ENCODE measurements at places on chromosomes 12 and 14.

DNA sequence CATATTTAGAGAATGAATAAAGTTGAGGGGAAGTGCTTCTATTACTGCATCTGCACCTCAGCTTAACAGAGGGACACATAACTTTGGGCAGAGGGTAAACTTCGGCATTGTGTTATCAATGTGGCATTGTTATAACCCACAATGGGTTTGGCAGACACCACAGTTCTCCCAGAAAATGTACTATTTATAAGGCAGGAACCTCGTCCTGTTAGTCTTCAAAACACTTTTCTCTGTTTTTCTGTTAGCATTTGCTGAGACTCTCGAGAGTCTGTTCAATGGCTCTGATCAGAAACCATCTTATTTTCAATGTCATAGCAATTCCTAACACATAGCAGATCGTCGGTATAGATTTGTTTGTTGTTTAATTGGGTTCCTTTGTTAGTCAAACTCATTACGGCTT lies 13.9 kb downstream of the PPP1R36 start:
- no peak for DNase-seq

DNA sequence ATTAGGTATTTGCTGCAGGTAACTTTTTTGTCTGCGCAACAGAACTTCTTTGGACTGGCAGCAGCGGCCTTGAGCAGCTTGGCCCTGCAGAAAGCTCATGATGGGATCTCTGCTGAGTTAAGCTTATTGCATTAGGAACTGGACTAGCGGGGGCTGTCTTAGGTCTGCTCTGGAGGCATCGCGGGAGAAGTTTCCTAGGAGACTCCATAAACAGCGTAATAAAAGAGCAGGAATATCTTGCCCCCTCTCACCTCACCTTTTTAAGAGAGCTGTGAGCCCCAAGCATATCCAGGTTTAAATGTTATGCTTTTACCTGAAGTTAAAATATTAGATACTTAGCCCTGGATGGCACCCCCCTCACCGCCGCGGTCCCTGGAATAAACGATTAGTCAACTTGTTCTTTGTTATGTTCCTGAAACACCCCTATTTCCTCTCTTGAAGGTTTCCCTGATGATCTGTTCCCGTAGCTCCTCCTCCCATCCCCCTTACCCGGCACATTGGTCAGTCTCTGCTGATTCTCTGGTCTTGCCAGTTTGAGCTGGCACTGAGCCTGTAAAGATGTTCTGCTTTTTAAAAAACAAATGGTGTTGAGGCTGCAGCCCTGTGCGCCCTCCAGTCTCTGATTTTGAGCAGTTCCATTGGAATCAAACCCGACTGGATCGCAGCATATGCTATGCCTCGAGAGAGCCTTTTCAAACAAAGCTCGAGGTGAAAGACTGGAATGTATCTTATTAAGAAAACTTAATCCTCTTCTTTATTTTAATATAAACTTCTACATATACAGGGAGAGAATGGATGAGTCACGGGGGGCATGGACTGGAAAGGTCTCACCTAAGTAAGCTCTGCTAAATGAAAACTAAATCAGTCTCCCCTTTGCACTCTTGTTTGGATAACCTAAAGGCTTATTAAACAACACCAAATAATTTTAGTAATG lies 1.9 kb downstream of the MLXIP start:
- DNase-seq, result peak; percentile 78

DNA sequence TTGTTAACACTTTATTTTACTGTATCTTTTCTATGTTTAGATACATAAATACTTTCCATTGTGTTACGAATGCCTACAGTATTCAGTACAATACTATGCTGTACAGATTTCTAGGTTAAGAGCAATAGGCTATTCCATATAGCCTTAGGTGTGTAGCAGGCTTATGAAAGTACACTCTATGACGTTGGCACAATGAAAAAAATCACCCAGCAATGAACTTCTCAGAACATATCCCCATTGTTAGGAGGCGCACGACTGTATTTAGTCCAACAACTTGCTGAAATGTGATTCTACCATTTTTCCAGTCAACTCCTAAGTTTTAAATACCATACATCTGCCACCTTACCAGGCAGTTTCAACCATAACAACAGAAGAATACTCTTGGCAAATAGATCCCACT lies 1.8 kb downstream of the PARP11 start:
- no peak for DNase-seq

- DNase-seq, result no peak
These were observed 2.4 kb downstream of the RNASE8 start for GRCh38 chr14:21059842-21060613.

GRCh38 chr12:23816394-23816851 lies 133.0 kb downstream of the SOX5 start:
- DNase-seq, result no peak

DNA sequence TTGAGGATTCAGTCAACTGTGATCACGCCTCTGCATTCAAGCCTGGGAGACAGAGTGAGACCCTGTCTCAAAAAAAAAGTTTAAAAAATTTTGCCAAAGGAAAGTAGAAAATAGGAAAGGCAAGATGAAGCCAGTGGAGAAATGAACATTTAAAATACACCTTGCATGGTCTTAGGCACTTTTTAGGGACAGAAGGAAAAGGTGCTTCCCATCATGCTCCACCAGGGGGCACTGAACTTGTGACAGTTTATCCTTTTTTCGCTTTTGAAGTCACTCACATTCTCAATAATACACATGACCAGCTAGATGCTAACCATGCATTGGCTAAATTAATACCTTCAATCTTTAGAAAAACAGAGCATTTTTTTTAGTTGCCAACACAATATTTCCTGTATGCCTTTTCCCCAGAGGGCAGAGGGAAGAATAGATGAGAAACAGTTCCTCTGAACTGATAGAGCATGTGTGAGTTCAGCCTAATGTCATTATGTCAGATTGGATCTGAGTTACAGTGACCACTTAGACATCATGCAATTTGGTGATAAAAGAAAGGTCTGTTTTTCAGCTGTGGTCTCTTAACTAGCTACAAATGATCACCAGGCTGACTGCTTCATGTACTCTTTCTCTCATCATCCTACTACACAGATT lies 221.8 kb upstream of the SSTR1 start:
- peak; percentile 33 for DNase-seq

DNA sequence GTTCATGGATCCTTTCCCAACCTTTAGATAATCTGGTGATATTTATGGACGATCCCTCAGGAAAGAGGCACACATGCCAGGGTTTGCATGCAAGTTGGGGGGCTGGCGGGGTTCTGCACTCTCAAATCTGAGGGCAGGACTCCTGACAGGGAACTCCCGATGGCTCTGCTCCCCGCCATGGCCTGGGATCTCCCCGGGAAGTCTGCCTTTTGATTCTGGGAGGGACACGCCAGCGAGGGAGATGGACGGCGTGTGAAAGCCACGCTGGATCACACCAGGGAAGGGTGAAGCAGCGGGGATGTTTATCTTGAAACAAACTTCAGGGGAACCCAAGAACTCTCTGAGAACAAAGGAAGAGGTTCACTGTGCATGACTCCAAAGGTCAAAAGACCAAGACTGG lies 43.6 kb downstream of the LGMN start:
- no peak for DNase-seq
